ENCODE measurements at places on chromosomes 3 and 15.

DNA sequence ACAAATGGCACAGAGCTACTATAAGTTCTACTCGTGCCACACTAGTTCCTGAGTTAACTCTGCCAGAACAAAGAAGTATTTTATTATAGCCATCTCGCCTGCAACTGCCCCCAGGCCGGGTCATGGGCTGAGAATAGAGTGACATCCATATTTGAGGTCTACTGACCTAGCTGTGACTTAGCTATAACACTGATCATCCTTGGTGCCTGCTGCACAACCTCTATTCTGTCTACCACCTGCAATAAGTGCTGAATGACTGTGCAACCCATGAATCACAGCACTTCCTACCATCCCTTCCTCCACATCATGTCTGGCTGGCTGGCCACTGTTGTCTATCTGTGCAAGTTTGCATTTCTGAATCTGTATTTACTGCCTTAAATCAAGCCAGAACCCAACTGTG, 506.5 kb upstream of the TBL1XR1 start:
- no peak for DNase-seq

DNA sequence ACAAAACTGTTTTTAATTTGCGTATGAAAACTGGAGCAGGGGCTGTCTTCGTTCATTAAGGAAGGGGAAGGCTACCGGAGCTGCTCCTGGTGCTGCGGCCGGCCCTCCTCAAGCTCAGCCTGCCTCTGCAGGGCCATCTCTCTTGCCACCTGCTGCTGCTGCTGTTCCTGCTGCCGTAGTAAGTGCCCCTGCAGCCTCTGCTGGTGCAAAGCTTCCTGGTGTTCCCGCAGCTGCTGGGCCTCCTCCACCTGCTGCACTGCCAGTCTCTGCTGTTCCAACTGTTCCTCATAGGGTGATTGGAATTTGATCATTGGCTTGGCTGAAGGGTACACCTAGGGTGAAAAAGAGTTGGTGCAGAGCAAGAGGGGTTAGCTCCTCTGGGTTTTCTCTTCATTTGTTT, 66.0 kb downstream of the GOLIM4 start:
- no peak for DNase-seq

- no peak for DNase-seq
These were observed 7.4 kb downstream of the A4GNT start for GRCh38 chr3:138124706-138125355.

- DNase-seq: no peak
These were observed 41.3 kb downstream of the COL6A5 start for GRCh38 chr3:130386604-130387263.

DNA sequence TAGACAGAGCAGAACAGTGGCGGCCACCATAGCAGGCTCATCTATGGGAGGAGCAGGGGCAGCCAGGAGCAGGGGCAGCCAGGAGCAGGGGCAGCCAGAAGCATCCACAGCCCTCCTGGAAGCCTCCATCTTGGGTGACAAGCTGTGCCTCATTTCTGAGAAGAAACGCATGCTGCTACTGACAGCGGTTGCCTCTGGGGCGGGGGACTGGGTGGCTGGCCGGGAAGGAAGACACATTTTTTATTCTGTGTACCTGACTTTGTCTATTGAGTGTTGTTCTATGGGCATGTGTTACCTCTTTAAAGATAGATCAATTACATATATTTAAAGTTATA, 71.5 kb upstream of the KLF13 start:
- no peak for DNase-seq

DNA sequence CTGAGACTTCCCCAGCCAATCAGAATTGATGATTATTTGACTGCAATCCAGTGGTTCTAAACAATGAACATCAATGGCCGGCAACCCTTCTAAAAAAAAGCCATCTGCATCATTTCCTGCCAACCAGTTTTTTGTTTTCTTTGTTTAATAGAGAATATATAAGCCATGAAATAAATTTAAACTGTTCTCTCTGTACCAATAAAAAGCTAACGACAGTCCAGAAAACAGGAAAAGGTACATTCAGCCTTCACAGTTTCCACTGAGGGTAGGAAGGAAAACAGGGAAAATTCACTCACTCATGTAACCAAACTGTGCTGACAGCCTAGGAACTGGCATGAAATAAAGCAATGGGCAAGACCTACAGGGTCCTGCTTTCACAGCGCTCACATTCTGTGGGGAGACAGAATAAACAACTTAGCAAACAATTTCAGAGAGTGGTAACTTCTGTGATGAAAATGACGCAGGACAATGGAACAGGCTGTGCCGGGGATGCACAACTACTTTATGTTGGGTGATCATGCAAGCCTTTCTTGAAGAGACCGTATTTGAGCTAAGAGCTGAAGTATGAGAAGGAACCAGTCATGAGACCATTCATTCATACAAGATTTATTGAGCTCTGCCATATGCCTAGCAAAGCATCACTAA, 630.1 kb downstream of the MAGI1 start:
- no peak for DNase-seq

GRCh38 chr3:65342084-65342683, 654.4 kb upstream of the ADAMTS9 start:
- DNase-seq: no peak

DNA sequence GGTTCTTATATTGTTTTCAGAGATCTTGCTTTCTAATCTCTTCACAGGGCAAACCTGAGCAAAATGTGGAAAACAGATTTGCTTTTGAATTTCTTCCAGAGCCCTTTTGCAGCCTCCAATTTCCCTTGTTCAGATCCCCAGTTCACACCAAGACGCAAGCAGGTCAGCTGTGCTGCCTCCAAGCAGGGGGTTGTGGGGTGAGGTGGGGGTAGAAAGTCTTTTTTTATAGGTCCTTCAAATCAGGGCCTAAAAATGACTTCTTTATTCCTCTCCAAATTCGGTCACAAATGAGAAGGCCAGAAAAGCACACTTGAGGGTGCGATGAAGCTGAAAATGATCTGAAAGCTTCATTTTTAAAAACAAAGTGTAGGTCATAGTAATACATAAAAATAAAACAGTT, 26.3 kb upstream of the AVEN start:
- no peak for DNase-seq

DNA sequence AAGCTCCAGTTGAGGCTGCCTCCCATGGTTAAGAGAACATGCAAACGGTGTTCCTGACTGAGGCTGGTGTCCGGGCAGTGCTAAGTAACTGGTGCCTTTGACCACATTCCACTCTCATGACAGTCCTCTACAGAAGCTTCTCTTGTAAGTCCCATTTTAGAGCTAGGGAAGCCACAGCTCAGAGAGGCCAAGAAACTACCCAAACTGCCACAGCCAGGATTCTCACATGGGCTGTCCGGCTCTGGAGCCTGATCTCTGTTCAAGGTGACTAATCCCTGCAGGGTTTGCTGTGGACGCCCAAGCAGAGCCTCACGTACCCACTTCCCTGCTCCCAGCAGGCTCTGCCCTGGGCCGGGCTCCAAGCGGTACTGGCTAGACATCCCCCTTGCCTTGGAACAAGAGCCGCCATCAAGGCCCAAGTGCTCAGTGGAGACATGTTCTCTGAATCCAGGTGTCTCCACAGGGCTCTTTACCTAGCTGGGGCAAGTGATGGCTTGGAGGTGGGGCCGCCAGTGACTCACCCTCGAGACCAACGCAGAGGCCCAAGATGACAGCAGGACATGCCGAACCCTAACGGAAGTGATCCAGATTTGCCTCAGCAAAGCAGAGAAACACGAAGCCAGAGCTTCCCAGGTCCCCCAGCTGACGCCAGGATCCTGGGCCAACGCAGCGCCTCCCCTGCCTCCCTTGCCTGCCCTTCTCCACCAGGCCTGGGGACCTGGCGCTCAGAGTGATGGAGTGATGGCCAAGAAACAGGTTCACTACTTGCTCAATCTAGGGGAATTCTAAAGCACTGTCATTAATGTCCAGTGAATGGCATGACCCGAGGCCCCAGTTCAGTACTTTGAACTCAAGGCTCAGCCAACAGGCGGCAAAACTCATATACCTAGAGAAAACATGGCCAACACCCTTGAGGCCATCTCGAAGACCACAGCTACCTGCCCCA, 24.4 kb downstream of the KLHL25 start:
- no peak for DNase-seq

- DNase-seq: no peak
These were observed 50.8 kb upstream of the NTRK3 start for GRCh38 chr15:88307344-88307743.

DNA sequence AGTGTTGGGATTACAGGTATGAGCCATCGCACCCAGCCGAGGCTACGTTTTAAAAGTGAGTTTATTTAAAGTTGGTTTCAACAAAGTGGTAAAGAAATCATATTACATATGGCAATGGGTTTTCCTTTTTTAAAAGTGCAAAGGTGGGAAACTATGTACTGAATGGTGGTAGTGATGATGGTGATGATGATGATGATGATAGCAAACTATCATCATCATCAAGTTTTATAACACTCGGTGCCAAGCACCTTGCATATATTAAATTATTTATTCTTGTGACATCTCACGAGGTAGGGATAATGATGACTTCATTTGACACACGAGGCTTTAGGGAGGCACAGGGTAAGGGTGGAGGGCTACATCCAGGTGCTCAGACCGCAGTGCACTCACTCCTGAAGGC, 64.3 kb downstream of the BDH1 start:
- no peak for DNase-seq

DNA sequence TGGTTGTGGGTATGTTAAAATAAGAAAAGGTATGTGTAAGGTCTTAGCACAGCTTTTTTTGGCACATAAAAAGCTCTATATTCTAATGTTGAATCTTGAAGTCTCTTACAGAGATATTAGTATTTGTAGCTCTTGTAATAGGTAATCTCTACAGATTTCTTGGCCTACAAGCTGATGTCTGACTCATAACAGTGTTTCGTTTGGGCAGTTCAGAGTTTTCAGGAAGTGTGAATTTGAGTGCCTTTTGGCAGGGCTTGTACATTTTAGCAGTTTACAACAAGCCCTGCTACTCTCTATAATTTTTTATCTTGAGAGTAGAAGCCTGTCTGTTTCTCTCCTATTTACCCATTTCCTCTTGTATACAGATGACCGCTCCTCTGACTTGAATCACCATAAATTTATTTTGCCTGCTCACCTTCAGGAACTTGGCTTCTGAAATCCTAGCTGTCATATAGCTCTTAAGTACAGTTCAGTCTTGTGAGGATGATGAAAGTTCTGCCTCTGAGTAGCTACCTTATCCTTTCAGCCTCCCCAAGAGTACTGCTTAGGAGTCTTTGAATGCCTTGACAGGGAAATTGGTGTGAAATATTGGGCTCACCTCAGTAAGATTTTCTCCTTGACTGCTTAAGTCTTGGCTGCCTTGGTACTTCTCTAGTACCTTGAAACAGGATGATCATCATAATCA, 419.9 kb upstream of the RARB start:
- no peak for DNase-seq

- no peak for DNase-seq
These were observed 3.1 kb downstream of the ABHD14B start for GRCh38 chr3:51970606-51971300.

DNA sequence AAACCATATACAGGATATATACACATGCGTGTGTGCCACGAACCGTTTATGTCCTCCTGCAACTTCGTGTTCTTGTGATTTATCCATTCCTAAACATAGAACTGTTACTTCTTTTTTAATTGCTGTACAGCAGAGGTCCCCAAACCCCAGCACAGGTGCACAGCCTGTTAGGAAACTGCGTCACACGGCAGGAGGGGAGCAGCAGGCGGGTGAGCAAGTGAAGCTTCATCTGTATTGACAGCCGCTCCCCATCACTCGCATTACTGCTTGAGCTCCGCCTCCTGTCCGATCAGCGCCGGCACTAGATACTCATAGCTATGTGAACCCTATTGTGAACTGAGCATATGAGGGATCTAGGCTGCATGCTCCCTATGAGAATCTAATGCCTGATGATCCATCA, 34.9 kb upstream of the NRROS start:
- DNase-seq: no peak

DNA sequence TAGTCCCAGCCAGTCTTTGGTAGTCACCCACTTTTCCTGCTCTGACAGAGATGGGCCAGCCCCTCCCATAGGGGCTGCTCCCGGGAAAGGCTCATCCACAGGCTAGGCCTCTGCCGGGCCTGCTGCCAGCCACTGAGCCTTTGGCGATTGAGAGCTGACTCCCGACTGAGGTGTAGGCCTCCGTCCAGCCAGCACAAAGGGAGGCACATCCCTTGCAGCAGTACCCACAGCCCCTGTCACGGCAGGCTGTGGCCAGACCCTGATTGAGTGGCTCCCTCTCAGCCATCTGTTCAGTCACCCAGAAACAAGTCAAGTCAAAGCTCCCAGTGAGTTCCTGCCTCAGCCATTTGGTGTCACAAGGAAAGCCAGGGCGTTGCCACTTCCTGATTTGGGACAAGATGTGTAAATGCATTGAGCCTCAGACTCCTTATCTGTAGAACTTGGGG, 6.2 kb upstream of the PAK6 start:
- DNase-seq: no peak

GRCh38 chr15:57296473-57297162, 79.7 kb upstream of the CGNL1 start:
- no peak for DNase-seq

- no peak for DNase-seq
These were observed 641.2 kb upstream of the ARRDC4 start for GRCh38 chr15:97319291-97319690.
